ENCODE measurements at places on chromosomes 1 and 21. TPM values are rescaled to one million over a fixed set of nuclear protein-coding genes. Genes with fewer than 3 reads are reported as not detected.

- no peak for DNase-seq
Observed at GRCh38 chr21:46572850-46573249, 32.0 kb downstream of the S100B start.

GRCh38 chr1:58717979-58718378, 18.1 kb upstream of the MYSM1 start:
- DNase-seq: no peak

The CA6 gene
- not detected for total RNA-seq

- DNase-seq: no peak
Observed at GRCh38 chr1:79193211-79194079, 186.9 kb upstream of the ADGRL4 start.

All from tibial nerve (tissue), 4 donors.